NCI-H2029 (cell line): ENCODE measurements at places on chromosomes 1 and 21.

- DNase-seq = no peak
Observed at GRCh38 chr1:87225171-87225570, 103.5 kb upstream of the LMO4 start.

DNA sequence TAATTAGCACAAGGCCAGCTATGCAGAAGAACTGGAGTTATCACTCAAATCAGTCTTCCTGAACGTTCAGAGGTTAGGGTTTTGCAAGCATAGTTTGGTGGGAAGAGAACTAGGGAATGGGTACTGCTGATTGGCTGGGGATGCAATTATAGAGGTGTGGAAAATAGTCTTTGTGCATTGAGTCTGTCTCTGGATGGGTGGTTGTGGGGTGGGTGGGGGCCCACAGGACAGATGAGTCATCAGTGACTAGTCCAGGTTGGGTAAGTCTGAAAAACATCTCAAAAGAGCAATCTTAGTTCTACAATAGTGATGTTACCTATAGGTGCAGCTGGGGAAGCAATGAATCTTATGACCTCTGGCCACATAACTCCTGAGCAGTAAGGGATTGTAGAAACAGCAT is 89.7 kb upstream of the HMCN1 start:
- DNase-seq = no peak

- no peak for DNase-seq
Observed at GRCh38 chr1:119573886-119574285, 66.9 kb downstream of the HSD3B1 start.

DNA sequence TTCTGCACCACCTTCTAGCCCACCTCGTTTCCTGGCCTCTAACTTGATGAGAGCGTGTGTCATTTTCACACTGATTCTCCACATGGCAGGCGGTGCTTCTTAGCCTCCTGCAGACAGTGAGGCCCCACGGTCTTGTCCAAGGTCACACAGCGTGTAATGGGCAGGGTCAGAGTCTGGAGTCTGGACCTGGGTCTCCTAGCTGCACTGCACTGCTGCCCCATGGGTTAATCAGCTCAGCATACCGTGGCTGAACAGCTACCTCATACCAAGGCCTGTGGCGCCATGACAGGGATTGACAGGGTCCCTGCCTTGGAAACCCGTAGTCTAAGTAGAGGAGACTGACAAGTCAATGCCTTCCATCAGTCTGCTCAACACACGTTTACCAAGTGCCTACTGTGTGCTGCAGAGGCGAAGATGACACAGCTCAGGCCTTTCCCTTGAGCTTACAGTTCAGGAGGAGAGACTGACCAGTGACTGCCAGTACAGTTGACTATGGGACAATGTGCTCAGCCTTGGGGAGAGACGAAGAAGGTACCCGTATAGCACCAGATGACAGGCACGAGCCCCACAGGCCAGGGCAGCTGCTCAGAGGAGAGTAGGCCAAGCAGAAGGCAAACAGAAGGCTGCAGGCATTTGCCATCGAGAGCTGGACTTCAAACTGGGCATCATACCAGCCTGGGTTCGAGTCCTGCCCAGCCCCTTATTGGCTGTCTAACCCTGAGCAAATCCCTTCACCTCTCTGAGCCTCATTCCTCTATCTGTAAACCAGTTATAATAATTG is 5.5 kb downstream of the PCSK9 start:
- DNase-seq = no peak

GRCh38 chr1:192183788-192184187 is 25.5 kb downstream of the RGS18 start:
- DNase-seq = no peak
